ENCODE measurements at places on chromosomes 1 and 21.
A peak's percentile ranks its signal among the peaks of the same experiment; 100 is the strongest.

DNA sequence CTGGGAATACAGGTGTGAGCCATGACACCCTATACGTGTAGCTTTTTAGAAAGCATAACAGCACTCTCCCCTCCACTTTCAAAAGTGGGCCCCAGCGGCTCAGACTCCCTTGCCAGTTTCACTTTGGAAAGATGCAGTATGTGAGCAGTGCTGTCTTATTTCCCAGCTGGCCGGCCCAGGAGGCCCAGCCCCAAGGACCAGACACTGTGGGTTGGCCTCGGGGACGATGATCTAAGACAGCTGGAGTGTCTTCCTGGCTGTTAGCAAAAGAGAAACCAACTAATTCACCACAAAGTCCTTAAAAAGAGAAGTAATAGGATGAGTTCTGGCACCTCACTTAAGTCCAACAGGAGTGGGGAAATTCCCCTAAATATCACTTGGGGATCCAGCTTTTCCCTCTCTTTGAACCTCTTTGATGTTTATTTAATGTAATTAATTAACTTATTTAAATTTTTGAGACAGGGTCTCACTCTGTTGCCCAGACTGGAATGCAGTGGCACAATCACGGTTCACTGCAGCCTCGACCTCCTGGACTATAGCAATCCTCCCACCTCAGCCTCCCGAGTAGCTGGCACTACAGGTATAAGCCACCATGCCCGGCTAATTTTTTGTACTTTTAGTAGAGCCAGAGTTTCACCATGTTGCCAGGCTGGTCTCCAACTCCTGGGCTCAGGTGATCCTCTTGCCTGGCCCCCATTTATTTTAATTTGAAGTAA, 17.6 kb upstream of the CLIC4 start:
- peak; percentile 83 for DNase-seq

GRCh38 chr21:37337179-37337578, 29.4 kb upstream of the DYRK1A start:
- DNase-seq: no peak

DNA sequence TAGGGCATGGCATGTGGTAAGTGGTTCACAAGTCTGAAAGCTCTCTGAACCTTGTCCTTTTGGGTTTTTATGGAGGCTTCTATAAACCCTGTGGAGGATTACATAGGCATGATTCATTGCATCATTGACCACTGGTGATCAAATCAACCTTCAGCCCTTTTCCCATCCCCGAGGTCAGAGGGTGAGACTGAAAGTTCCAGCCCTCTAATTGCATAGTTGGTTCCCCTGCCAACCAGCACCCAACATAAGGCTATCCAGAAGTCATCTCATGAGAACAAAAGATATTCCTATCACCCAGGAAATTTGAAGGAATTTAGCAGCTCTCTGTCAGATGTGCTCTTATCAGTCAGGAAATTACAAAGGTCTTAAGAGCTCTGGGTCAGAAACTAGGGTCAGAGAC, 89.5 kb upstream of the ARTN start:
- no peak for DNase-seq

DNA sequence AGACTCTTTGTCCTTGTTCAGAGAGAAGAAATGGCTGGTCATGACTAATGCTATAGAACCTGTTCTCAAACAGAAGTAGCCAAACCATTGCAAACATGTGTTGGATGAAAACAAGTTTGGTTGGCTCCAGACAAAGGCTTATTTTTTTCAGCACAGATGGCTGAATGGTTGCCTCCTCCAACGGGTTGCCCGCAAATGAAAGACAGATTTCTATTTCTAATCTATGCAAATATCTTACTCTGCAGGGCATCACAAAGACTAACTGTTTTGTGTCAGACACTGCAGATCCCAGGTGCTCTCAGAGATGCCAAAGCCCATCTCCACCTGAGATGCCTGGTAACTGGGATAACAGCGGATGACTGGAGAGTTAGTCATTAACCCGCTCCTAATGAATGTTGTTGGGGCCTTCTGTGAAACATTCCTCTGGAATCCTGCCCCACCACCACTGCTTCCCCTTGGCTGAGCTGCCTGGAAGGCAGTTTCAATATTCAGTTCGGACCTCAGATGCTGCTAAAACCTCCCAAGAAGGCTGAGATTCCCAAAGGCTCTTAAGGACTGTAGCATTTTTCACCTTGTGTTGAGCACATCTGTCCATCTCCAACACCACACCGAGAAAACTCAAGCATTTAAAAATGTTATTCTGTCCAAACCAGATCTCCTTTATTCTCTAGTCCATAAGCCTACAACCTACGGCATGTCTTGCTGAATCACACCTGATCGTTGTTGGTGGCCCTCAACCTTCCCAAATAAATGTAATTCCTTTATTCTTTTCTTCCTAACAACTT, 104.4 kb downstream of the PTPN14 start:
- DNase-seq: no peak

DNA sequence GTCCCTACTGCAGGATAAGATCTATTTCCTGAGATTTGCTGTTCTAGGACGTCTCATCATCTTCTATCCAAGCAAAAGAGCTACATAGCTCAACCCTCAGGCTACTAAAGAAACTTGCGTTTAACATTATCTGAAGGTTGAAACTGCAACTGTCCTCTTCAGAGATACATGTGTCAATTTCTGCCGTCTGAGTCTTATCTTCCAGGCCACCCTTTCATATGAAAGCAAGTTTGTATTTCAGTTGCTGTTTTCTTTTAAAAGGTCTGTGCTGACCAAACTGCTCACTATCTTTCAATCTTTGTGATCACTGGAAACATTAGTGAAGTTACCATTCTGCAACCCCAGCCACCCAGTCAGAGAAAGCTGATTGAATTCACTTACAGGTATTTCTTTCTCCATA, 108.6 kb upstream of the RAB3GAP2 start:
- no peak for DNase-seq

DNA sequence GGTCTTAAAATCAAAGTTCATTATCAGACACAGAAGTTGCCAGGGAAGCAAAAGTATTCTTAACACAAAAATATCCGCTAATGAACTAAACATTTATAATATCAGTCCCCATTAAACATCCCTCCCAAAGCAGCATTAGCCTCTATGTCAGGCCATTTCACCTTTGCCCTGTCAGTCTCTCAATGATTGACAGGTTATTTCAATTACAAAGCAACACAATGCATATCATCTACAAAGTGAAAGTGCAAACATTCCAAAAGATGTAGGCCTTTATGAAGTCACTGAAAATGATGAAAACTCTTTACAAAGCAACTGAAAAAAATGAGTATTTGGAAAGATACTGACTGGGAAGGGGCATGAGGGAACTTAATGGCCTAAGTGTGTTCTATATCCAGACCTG, 14.1 kb downstream of the ENAH start:
- DNase-seq: no peak

- no peak for DNase-seq
These were observed 70.3 kb downstream of the VPS26C start for GRCh38 chr21:37196847-37197246.

- DNase-seq: no peak
These were observed 58.3 kb upstream of the TARBP1 start for GRCh38 chr1:234537236-234537635.

- DNase-seq: no peak
These were observed 94.0 kb downstream of the TMEM200B start for GRCh38 chr1:29029667-29030066.

- DNase-seq: no peak
These were observed 112.2 kb downstream of the NR5A2 start for GRCh38 chr1:200139661-200140250.

DNA sequence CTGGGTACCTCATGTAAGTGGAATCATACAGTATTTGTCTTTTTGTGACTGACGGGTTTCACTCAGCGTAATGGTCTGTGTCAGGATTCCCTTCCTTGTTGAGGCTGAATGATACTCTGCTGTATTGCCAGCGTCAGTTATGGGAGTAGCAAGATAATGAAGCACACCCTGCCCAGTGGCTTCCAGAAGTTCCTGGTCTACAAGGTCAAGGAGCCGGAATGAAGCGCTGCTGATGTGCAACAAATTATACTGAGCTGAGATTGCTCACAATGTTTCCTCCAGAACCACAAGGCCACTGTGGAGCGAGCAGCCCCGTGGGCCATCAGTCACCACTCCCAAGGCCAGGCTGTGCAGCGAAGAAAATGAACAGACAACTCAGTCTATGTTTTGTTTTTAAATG, 24.0 kb upstream of the TDRD10 start:
- DNase-seq: no peak

GRCh38 chr1:105608713-105609112, 1447.8 kb upstream of the PRMT6 start:
- no peak for DNase-seq

GRCh38 chr1:37113285-37113997, 79.1 kb upstream of the GRIK3 start:
- DNase-seq: no peak

DNA sequence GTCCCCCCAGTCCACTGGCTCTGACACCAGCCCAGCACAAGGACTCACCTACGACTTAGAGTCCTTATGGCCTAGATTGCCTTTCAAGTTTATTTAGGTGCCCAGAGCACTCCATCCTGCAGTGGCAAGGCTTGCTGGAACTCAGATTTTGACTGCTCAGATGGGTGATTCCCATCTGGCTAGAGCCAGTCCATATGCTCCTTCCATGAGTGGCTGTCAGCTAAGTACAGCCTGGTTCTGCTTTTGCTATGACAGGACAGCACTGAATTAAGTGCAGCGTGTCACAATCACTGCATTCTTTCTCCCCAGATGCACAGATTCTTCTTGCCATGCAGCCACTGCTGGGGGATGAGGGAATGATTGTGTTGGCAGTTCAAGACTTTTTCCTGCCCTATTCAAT, 43.8 kb downstream of the GPR52 start:
- no peak for DNase-seq

DNA sequence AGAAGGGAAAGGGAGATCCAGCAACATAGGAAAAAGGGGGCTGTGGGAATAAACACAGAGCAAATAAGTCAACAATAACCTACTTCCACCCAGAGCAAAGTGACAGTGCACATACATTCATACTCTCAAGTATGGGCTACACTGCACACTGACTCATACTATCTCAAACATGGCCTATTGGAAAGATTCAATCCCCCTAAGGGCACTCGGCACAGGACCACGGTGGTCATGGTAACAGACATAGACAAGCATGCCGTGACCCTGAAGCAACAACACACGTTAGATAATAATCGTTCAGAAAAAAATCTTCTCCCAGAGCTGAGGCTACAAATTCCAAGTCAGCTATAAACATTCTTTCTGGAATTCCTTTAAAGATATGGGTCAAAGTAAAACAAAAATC, 16.8 kb upstream of the JAK1 start:
- DNase-seq: no peak

DNA sequence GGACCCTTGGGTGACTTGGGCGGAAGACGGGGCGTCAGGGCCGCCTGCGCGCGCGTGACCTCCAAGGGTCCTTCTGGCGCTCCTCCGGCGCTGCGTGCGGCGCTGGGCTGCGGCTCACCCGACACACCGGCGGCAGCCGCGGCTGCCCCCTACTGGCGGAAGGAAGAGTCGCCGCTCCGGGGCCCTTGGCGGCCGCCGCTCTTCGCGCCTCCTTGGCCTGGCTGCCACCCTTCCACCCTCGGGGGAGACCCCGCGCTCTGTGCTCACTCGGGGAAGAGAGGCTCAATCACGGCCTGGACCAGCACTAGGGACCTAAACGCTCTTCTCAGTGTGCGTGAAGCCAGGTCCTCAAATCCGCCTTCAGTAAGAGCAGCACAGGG, 89.7 kb downstream of the DMRTA2 start:
- DNase-seq: no peak

- DNase-seq: no peak
These were observed 50.3 kb downstream of the MCOLN2 start for GRCh38 chr1:84946631-84947030.

- no peak for DNase-seq
These were observed 284.9 kb upstream of the RUNX1 start for GRCh38 chr21:35333831-35334618.

- DNase-seq: no peak
These were observed 1.1 kb upstream of the ADIPOR1 start for GRCh38 chr1:202959276-202959620.

DNA sequence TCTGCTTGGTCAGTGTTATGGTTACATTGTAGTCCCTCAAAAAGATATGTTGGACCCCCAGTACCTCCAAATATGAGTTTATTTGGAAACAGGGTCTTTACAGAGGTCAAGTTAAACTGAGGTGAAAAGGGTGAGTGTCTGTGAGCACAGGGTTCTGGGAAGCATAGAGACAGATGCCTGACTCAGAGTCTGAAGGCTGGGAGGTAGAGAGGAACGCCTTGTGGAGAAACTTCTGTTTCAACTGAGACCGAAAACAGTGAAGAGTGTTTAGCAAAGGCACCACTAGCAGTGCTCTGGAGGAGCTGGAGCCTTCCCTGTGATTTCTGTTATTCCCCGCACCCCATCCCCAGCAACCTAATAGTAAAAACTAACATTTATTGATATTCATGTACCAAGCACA, 65.2 kb upstream of the LRRC8D start:
- DNase-seq: no peak

DNA sequence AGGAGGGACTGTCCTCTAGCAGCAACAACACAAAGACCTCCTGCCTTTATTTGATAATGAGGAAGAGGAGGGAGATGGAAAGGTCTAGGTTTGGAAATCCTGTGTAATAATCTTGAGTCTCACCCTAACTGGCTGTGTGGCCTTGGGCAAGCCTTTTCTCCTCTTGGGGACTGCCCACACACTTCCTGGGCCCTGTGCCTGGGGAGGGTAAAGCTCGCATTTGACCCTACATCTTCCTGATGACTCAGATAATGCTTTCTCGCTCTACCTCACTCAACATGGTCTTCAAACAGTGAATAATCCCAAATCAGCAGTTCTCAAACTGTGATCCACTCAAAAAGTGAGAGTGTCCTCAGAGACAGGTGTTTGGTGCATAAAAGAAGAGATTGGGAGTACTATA, 81.2 kb downstream of the VWA5B1 start:
- DNase-seq: no peak

- no peak for DNase-seq
These were observed 13.2 kb upstream of the TRAF5 start for GRCh38 chr1:211313392-211313791.

DNA sequence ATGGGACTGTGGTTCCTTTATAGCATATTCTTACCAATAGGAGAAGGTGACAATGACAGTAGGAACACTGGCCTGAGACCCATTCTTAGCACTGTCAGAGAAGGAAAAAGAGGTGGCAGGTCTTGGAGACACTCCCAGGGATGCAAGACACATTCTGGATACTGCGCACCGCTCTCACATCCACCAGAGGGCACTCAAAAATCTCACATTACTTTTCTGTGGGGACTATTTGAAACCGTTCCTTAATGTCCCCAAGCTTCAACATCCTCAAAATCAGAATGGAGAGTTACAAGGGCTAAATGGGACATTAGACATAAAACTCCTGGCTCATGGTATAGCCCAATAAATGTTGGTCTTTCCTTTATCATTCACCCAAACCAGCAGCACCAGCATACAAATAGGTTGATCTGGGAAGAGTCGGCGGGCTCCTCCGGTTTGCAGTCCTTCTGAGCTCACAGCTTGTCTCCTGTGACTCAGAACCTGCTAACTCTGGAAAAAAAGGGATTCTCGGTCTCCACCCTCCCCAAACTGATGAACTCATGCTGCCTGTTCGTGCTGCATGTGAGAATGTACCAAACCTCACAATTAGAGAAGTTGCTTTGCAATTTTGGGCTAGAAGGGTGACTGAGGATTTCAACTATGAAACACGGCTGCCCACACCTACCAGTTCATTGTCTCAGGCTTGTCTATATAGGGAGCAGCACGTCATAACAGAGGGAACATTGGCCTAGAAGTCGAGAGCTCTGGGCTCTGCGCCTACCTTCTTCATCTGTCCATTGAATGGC, 40.2 kb downstream of the IL12RB2 start:
- no peak for DNase-seq
